Substantia nigra (tissue), 51 donors: ENCODE measurements at places on chromosomes 11 and 22.

- DNase-seq, result no peak
These were observed 313.7 kb downstream of the MN1 start for GRCh38 chr22:27487600-27488452.

GRCh38 chr11:126483621-126484195 is 128.2 kb downstream of the ST3GAL4 start:
- DNase-seq, result no peak

- no peak for DNase-seq
These were observed 1404.8 kb downstream of the LRRC4C start for GRCh38 chr11:40054631-40055030.

DNA sequence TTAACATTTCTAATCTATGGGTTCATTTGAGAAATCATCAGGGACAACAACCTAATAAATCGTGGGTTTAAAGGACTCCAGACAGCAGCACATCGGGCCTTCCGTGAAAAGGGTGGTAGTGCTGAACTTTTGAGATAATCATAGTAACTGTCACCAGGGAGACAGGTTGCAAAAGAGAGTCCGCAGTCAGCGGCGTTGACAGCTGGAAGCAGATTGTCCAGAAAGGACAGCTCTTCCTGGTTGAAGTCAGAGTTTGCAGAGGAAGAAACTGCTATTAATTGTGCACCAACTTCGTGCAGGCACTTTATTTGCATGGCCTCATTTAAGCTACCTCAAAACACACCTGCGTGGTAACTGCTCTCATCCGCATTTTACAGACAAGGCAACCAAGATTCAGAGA is 20.5 kb upstream of the ISX start:
- no peak for DNase-seq

GRCh38 chr22:44951510-44951816 is 58.3 kb downstream of the PHF21B start:
- no peak for DNase-seq
